H1 (cell line): ENCODE measurements at places on chromosomes 7 and 10. TPM values are rescaled to one million over a fixed set of nuclear protein-coding genes. Genes with fewer than 3 reads are reported as not detected.

DNA sequence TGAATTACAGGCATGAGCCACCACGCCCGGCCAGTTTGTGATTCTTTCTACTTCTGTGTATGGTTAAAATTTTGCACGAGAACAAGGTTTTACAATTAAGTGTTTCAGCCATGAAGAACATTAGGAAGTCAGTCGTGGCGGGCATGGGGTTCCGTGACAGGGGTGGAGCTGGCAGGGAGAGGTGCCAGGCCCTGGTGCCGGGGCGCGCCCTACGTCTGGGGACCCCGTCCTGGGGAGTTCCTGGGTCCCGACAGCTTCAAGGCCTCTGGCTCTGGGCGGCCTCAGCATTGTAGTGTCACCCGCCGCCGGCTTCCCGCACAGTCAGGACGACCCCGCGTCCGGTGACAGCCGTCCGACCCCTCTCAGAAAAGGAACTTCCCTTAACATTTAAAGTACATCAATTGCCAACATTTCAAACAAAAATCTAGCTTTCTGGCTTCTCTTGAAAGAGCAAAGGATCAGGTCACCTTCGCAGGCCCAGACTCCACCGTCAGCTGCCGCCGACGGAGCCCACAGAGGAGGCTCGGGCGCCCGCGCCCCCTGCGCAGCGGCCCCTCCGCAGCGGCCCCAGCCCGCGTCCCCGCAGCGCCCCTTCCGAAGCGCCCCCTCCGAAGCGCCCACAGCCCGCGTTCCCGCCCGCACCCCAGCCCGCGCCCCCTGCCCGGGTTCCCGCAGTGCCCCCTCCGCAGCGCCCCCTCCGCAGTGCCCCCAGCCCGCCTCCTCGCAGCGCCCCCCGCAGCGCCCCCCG lies 23.2 kb upstream of the MKI67 start:
- H3K27ac ChIP-seq, result no peak overlapping the region
- DNase-seq, result no peak
- no peaks in the 10 kb centered on the region for H3K27me3 ChIP-seq
- peaks cover 4% of the 10 kb centered on the region for H3K4me1 ChIP-seq
- no peaks in the 10 kb centered on the region for H3K36me3 ChIP-seq

GRCh38 chr10:69047111-69047832 lies 40.6 kb upstream of the SRGN start:
- H3K27me3 ChIP-seq, result no peaks in the 10 kb centered on the region
- DNase-seq, result no peak
- peaks cover 3% of the 10 kb centered on the region for H3K4me1 ChIP-seq
- H3K36me3 ChIP-seq, result no peaks in the 10 kb centered on the region
- no peak overlapping the region for H3K27ac ChIP-seq
- H3K4me3 ChIP-seq, result no peak overlapping the region

PRSS37 gene
- total RNA-seq, result not detected in 2 replicates

SFXN3 gene
- 2.8 and 3.1 TPM in 2 replicates for total RNA-seq

PTPRN2 gene
- total RNA-seq, result 3.6 and 4.5 TPM in 2 replicates
